H54 (cell line): ENCODE measurements at places on chromosomes 5 and 9.

- peak; percentile 91 for DNase-seq
Measured at GRCh38 chr5:139708877-139709581, 60.9 kb downstream of the CXXC5 start.

DNA sequence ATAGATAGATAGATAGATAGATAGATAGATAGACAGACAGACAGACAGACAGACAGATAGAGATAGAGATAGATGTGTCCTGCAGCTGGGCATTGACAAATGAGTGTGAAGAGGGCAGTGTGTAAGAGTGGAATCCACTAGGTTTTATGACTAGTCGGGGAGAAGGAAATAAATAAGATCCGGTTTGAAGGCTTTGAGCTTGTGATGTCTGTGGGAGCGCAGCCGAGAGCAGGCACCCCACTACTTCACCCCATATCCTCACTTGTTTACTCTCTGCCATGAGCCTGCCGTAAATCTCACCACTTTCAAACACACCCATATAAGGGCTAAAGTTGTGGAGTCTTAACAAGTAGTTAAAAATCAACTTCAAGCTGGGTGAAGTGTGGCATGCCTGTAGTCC, 1.4 kb upstream of the SUSD1 start:
- no peak for DNase-seq

GRCh38 chr5:80998590-80998979, 38.4 kb downstream of the RASGRF2 start:
- no peak for DNase-seq

DNA sequence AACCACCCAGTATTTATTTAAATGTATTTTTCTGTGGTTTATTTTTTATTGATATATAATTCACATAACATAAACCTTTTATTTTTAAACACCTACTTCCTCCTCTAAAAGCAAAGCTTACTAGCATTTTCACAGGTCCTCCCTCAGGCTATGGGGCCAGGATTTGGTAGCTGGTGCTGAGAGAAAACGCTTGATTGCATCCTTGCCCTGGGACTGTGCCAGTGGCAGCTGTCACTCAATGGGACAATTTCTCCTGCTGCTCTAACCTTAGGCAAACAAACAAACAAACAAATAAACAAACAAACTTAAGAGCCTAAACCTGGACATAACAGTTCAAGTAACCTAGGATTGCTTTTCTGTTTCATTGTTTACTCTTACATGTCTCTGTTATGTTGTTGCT, 102.7 kb downstream of the FOCAD start:
- no peak for DNase-seq

DNA sequence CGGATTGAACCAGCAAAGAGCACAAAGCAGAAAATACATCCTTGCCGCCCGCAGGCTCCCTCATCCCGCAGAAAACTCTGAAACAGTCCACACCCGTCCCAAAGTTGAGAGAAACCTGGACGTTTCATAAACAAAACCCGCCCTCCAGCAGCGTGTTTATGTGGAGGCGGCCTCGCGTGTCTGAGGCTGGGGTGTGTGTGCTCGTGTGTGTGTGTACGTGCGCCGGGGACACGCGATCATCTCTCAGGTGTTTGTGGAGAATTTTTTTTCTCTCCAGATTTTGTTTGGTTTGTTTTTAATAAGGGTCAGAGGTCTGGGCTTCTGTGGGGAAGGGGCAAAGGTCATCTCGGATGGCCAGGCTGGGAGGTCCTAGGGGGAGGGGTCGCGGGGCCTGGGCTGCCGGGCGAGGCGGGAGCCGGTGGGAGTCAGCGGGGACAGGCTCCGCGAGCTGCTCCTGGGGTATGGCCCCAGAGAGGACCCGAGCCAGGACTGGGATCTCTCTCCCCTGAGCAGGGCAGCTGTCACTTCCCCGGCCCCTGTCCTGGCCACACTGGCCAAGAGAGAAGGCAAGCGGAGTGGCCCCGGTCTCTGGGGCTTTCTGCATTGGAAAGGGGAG, 206.4 kb downstream of the C9orf50 start:
- no peak for DNase-seq

DNA sequence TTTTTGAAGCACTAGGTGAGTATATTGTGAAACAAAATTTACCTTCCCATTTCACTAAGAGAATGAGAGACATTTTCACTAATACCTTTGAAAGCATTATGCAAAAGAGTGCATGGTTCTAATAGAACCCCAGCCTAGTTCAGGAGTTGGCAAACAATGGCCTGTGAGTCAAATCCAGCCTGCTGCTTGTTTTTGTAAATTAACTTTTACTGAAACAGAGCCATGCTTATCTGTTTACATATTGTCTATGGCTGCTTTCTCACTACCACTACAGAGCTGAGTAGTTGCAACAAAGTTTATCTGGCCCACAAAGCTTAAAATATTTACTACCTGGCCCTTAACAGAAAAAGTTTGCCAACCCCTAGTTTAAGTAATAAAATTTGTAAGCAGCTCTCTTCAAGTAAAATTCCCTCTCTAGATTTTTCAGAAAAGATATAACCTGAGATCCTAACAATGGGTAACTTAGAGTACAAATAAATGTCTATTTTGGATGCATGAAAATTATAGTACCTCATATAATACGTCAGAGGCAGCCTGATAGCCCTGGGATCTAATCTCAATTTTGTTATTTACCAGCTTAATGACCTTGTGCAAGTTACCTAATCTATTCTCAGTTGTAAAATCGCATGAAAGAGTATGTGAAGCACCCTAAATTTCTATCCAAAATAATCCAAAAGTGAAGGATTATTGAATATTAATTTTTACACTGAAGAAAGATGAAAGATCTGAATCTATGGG, 50.7 kb upstream of the ARL15 start:
- DNase-seq, result no peak

DNA sequence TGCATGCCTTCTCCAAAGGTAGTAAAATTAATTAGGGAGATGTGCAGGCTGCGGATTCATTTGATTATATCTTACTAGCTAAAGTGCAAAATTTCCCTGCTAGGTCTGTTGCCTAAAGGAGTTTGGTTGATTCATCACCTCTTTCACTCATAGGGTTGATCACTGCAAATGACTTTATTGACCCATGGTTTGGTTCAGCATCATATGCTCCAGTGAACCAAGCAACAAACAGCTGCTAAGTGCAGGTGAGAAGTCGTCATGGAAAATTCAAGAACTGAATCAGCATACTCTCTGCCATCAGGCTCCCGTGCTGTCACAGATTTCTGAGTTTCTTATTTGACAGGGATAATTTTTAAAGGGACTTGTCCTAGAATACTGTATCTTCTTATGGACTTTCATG, 571.8 kb upstream of the CDH18 start:
- DNase-seq, result no peak

DNA sequence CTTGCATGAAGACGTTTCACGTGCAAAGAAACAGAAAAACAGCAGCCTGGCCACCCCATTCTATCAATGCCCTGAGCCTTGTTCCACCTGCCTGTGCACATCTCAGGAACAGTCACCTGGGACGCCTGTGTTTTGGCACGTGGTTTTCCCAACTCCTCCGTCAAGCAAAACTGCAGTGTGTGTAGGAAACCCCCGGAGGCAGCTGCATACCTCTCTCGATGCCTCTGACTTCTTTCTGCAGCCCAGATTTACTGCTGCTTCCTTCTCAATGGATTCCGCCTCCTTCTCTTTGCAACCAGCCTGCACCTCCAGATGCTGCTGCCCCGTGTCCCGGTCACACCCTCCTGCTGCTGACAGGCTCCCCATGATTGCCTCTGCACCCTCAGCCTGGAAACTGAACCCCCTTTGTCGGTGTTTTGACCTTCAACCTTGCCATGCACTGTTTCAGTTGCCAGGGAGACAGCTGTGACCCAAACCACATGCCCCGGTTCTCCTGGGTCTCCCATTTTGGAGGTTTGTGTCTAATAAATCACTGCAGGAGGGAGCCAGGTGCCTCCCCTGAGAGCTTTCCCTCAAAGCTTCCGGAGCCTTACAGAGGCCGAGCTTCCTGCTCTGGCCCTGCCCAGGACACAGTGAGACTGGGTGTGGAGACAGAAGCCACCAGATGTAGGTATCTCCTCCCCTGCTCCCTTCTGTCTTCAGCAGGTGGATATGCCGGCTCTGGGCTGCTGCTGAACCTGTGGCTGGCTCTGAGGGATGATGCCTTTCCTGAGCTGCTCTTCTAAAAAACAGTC, 395.5 kb upstream of the IRX1 start:
- DNase-seq, result no peak

DNA sequence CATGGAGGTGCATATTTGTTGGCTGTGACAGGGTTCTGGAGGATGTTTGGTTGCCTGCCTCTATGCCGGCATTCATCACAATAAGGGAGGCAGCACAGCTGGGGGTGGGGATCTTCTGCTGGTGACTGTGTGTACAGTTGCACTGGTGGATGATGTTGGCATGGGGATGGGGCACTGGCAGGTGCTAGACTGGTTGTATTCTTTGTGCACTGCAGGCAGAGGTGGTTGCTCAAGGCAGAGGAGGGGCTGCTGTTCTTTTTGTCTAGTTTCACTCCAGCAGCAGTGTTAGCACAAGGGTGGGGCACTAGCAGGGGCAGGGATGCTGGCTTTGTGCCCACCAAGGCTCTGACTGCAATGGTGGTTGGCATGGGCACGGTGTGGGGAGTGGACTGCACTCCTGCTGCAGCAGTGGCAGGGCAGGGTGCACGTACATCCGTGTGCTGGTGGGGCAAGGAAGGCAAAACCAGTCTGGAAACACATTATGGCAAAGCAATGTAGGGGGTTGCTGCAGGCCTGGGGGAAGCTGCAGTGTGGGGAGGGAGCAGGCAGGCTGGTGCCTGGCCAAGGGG, 69.3 kb downstream of the ISOC1 start:
- no peak for DNase-seq

DNA sequence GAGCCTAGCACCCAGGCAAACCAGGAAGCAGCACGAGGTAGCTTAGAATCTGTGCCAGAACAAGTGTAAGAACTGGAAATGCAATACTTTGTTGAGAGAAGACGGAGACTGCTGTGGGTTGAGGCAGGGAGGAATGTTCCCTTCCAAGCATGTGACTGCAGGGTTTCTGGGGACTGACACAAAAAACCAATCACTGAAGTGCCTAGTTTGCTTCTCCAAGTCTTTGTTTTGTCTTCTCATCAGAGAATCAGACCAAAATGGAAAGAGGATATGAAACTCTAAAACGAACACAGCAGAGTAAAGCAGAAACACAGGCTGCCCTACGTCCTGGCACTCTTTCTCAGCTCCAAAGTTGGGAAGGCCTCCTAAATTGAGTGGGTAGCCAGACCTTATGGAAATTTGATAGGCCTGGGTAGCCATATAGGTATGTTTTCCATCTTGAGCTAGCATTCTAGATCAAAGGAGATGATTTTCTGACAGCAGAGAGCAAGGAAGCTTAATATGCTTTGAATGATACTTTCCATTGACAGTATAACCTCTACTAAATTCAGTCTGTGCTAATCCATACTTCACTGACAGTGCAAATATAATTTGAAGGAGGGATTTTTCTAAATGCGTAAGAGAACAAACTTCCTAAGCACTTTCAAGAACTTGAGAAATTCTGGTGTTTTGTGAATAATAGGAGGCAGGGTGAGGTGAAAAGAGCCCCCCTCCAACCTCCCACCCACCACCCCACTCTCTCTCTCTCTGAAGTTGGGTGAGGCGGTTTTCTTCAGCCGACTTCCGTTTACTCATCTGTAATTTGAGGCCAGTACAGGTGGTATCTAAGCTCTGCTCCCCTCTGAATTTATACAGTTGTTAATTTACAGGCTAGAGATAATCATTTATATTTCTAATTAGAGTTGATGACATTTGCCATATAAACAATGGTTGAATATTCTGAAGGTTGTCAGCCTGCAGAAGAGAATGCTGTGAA, 5.5 kb downstream of the ADRB2 start:
- no peak for DNase-seq

- no peak for DNase-seq
Measured at GRCh38 chr5:14593326-14594021, 11.9 kb downstream of the OTULINL start.

GRCh38 chr9:20353524-20353923, 268.8 kb downstream of the MLLT3 start:
- no peak for DNase-seq

DNA sequence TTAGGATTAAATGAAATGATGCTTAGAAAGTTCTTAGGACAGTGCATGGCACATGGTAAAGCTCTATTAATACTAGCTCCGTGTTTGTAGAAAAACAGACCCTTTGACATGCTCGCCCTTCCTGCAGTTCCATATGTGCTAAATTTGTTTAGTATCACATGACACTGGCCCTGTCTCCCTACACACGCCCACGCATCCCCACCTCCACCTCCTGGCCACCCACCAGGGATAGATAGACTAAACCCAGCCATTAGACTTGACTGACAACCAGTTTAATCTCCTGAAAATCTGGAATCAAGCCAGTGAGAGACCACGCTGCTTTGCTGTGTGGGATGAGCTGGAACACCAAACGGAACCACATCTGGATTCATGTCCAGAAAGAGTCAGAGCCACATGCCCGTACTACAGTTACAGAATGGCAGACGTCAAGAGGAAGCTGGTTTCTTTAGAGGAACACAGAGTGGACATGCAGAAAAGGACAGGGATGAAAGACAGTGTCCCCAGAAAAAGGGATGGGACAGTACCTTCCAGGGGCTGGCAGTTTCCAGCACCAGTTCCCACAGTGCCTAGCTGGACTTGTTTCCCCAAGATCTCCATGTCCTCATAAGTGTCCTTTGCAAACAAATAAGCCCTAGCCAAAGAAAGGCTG, 186.1 kb downstream of the PDZD2 start:
- no peak for DNase-seq

GRCh38 chr9:114363424-114363823, 24.4 kb downstream of the AKNA start:
- no peak for DNase-seq

DNA sequence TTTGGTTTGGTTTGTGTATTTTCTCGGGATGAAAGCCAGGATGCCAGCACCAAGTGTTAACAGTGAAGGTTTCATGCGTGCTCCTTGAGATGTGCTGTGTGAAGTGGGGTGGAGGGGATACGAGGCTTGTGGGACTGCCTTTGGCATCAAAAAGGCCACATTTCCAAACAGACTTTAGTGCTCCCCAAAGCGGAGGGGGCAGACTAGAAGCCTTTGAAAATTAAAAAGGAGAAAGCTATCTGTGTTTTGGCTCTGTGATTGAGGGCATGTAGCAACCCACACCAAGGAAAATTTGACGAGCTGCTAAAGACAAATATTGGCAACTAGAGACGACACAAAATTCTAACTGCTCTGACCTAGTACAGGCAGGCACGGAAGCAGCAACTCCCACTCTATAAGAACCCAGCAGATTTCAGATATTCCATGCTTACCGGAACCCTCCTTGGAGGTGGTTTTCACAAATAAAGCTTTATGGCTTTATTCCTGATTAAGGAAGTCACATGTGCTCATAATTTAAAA, 154.5 kb downstream of the ARSB start:
- DNase-seq, result no peak

- DNase-seq, result no peak
Measured at GRCh38 chr9:126112135-126112720, 214.4 kb upstream of the MVB12B start.

- peak; percentile 84 for DNase-seq
Measured at GRCh38 chr9:124551472-124552272, 44.5 kb upstream of the NR5A1 start.

GRCh38 chr5:66012271-66012670, 85.9 kb downstream of the ERBIN start:
- no peak for DNase-seq

GRCh38 chr5:109063223-109063622, 315.5 kb downstream of the FER start:
- DNase-seq, result no peak
